ENCODE measurements at places on chromosomes 7 and 10.

GRCh38 chr10:49000437-49001398 lies 61.1 kb upstream of the LRRC18 start:
- DNase-seq: no peak

DNA sequence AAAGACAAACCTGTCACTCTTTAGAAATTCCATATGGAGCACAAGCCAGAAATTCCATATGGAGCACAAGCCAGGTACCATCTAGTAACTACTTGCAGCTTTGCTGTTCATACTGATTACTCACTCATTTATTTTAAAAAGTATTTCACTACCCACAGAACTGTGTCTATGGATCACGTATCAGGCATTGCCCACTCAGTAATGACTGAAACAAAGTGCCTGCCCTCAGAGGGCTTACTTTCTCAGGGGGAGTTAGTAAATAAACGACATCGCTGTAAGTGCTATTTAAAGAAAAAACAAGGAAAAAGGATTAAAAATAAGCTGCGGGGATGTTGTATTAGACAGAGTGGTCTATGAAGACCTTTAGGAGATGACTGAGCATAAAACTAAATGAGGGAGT lies 170.9 kb downstream of the GALNT11 start:
- no peak for DNase-seq

DNA sequence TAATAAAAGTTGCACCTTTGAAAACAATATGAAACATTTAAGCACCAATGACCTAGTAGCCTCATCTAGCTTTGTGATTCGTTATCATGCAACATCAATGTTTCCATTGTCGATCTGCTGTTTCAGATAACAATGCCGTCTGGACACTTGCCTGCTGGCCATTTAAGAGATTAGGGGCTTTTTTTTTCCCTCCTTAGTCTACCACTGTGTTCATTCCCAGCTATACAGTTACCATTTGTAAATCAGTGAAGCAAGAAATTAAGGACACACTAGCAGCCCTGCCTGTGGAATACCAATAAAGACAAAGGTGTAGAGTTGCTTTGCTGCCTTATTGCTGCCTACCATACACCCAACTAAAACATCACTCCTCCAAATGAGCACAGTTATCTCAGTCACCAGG lies 37.6 kb upstream of the MYO3A start:
- DNase-seq: no peak

GRCh38 chr10:34938399-34938670 lies 123.2 kb upstream of the PARD3 start:
- DNase-seq: no peak

- no peak for DNase-seq
These were observed 124.2 kb upstream of the ZNF746 start for GRCh38 chr7:149621776-149622175.

- DNase-seq: no peak
These were observed 31.7 kb upstream of the C10orf90 start for GRCh38 chr10:126702181-126702580.

- DNase-seq: no peak
These were observed 190.2 kb upstream of the HPS1 start for GRCh38 chr10:98636921-98637329.

GRCh38 chr7:98372993-98373392 lies 27.9 kb downstream of the BAIAP2L1 start:
- no peak for DNase-seq

Data from iPS-NIHi11 (cell line).